HS-5 (cell line): ENCODE measurements at places on chromosomes 2 and 18.

DNA sequence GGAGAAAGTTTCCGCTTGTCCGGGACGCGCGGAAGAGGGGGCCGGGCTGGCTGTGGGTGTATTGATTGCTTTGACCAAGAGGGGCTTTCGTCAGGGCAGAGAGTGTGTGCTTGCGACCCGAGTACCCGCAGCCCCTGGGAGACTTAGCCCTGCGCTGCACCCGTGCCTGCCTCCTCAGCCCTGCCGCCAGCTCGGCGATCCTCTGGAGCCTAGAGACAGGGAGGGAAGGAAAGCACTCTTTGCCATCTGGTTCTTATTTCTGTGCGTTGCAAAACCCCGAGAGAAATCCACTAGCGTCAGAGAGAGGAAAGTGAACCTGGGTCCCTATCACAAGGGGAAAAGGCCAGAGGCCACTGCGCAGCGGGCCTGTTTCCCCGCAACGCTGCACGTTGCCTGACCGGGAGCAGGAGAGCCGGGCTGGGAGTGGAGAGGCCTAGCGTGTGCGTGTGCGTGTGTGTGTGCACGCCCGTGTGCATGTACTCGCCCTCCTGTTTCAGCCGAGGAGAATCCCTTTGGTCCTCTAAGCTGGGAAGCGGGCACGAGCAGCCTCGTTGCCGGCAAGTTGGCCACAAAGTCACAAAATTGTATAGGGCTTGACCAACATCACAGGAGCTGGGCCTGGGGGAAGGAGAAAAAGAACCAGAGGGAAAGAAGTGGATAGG lies 1.7 kb downstream of the SIX3 start:
- no peak for DNase-seq

- DNase-seq, result peak; percentile 1
These were observed 101.1 kb upstream of the RAB12 start for GRCh38 chr18:8507915-8508705.

- no peak for DNase-seq
These were observed 118.0 kb upstream of the HS6ST1 start for GRCh38 chr2:128436479-128437203.

DNA sequence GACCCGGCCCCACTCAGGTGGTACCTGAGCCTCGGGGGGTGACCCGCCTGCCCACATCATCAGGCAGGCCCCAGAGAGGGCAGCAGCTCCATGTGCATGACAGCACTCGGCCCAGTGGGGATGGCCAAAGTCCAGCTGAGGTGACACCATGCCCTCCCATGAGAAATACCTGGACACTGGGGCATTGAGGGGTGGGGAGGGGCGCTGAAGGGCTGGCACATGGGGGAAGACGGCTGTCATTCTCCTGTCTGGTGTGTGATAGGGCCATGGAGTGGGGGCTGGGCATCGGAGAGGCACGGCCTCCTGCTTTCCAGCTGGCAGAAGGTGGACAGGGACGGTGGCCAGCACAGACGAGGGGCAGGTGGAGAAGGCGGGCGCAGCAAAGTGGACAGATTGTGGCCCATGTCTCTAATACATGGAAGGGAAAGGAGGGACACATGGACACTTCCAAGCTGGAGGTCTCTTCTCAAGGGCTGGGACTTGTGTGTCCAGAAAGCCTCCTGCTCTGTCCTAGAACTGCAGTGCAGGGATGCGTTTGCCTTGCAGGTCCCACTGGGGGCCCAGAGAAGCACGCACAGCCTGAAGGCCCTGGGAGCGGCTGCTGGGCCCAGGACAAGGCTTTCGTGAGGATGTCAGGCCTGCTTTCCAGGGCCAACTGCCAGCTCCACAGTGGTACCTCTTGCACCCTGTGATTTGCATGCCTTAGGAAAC lies 302.2 kb downstream of the NDUFA10 start:
- DNase-seq, result no peak

DNA sequence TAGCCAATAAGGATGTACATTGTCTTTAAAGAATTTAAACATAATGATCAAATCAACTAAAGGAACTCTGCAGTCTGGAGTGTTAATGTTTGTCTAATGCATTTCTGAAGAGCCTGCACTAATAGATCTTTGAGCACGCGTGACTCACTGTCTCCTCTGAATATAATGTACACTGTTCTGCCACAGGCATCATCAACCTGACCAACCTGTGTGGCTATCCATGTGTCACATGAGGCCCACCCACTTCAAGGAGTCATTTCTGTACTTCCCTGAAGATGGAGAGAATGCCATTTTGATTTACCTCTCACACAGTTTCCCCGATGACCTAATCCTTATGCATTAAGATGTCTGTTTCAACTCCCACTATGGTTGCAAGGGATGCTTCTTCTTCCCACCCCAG lies 434.0 kb upstream of the SPHKAP start:
- DNase-seq, result no peak

DNA sequence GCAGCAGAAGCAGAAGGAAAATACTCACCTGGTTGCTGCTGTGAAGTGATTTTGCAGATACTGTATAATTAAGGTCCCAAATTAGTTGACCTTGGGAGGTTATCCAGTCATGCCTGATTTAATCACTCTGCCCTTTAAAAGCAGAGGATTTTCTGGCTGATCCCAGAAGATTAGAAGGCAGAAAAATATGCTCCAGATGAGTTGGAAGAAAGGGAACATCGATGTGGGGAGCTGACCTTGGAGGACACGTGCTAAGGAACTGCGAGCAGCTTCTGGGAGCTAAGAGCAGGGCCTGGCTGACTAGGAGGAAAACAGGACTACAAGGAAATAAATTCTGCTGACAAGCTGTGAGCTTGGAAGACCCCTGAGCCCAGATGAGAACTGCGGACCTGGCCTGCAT lies 13.3 kb upstream of the DYM start:
- DNase-seq, result no peak

GRCh38 chr2:146131048-146131447 lies 1611.1 kb upstream of the ZEB2 start:
- no peak for DNase-seq

DNA sequence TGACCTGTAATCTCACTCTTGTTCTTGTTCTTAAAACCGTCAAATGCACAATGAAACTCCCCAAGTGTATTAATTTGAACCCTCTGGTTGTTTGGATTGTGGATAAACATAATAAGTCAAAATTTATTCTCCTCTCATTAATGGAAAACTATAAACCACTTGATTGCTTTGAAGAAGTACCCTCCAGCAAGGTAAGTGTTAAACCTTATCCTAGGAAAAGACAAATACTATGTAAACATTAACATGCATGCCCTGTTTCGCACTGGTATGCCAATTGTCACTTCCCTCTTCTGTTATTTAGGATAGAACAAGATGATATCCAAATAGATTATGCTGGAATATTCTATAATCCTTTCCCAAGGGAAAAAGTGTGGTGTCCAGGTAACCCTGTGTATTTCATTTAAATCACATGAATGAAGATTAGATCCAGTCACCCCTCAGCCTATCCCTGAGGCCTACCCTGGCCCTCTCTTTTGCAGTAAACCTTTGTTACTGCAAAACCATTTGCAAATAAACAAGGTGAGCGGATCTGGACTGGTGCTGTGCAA lies 1.3 kb downstream of the ADI1 start:
- no peak for DNase-seq

GRCh38 chr2:70936165-70936978 lies 672 bp downstream of the ATP6V1B1 start:
- no peak for DNase-seq

- DNase-seq, result no peak
These were observed 256.2 kb upstream of the PARD3B start for GRCh38 chr2:204289066-204289465.

GRCh38 chr18:66993492-66993891 lies 389.6 kb upstream of the CDH19 start:
- no peak for DNase-seq

- DNase-seq, result no peak
These were observed 532.5 kb upstream of the SLC39A10 start for GRCh38 chr2:195124391-195125079.

DNA sequence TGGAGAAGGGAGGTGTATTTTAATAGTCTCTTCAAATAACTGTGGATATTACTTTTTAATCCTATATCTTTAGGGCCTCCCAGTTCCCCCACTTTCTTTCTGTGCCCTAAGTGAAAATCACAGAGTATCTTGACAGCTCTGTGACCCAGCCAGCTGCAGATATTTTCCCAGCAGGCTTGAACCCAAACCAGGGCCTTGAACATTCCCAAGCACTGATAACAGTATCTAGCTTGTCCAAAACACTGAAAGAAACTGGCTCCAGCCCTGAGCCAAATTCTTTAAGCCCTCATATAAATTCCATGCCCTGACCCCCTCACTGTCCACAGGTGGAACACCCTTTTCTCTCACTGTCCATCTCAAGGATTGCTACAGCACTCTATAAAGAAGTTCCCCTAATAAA lies 388.1 kb upstream of the CHAC2 start:
- DNase-seq, result no peak

DNA sequence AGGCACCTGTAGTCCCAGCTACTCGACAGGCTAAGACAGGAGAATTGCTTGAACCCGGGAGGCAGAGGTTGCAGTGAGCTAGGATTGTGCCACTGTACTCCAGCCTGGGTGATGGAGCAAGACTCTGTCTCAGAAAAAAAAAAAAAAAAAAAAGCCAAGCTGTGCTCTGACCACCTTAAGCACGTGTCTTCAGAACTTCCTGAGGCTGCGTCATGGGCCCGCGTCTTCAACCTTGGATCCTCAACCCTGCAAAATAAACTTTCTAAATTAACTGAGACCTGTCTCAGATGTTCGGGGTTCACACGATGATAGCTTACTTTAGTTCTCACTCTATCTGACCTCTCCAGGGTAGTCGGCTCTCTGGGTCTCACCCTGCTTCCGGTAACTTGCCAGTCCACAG lies 65.8 kb upstream of the CABLES1 start:
- no peak for DNase-seq

DNA sequence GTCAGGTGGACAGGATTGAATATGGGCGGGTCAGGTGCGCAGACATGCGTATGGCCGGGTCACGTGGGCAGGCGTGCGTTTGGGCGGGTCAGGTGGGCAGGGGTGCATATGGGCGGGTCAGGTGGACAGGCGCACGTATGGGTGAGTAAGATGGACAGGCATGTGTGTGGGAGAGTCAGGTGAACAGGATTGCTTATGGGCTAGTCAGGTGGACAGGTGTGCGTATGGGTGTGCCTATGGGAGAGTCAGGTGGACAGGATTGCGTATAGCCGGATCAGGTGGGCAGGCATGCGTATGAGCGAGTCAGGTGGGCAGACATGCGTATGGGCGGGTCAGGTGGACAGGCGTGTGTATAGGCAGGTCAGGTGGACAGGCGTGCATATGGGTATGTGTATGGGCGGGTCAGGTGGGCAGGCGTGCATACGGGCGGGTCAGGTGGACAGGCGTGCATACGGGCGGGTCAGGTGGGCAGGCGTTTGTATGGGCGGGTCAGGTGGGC lies 30.3 kb upstream of the KLF11 start:
- DNase-seq, result no peak

DNA sequence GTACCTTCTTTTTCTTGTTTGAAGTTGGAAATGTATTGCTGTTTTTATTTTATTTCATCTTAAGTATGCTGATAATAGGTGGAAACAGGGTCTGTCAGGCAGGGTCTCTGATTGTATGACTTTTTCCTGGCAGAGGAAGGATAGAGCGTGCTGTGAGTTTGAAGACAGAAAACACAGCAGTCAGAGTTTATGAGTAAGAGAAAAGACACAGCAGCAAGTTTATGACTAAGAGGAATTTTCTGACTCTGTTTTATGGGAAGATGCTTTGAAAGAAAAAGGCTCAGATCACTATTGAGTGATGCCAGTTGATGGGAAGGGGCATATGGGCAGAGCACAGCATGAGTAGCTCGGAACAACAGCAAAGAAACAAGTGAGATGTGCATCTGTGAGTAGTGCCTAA lies 379.1 kb downstream of the MEIS1 start:
- DNase-seq, result no peak

GRCh38 chr18:51082571-51083267 lies 52.7 kb downstream of the SMAD4 start:
- DNase-seq, result no peak

GRCh38 chr18:24006712-24007313 lies 7.7 kb upstream of the TTC39C start:
- DNase-seq, result no peak
